ENCODE measurements at places on chromosomes 7 and 10. TPM values are rescaled to one million over a fixed set of nuclear protein-coding genes. Genes with fewer than 3 reads are reported as not detected.

DNA sequence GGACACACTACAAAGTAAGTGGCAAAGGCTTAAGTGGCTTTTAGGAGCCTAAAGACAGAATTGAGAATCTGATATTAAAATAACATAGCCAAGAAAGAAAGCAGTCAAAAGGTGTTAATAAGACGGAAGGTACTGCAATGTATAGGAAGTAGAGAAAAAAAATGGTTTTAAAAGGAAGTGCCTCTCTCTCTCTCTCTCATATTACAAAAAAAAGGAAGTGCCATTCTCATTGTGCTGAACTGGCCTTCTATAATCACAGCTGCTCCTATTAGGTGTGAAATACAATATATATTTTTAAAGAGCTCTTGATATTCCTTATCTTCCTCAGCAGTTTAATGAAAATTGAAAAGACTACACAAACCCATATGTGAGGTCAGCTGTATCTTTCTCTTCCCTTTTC, 199.4 kb upstream of the NPVF start:
- peak; percentile 17 for DNase-seq

GDF2 gene
- total RNA-seq = not detected

HOXA2 gene
- 0.54 TPM for total RNA-seq

TAS2R5 gene
- 1.9 TPM for total RNA-seq
